ENCODE measurements at places on chromosomes 11 and 22. TPM values are rescaled to one million over a fixed set of nuclear protein-coding genes. Genes with fewer than 3 reads are reported as not detected.

DNA sequence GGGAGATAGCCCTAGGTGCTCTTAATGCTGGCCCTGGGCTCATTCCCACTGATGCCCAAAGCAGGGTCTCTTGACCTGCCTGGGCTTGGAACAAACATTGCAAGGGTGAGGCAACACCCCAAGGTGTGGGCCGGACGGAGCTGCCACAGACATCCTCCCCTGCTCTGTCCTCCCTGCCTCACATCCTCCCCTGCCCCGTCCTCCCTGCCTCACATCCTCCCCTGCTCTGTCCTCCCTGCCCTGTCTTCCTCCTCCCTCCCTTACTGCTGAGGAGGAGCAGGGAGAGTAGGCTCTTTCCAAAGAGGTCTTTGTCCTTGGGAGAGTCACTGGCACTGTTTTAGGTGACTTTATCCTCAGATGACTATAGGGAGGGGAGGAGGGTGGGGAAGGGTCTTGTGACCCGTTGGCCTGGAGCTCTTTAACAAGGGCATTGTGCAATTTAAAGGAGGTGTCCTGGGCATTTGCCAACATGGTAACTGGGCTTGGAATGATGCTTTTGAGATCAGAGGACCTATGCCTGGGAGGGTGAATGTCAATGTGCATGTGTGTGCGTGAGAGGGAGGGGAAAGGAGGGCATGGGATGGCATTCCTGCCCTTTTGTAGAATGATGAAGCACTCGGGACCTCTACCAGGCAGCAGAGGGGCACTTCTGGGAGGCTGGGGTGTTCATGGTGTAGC is 700 bp downstream of the FAM180B start:
- no peak overlapping the region for H3K27ac ChIP-seq
- no peak for DNase-seq
- H3K36me3 ChIP-seq, result peaks cover 28% of the 10 kb centered on the region
- no peak overlapping the region for H3K4me3 ChIP-seq
- no peaks in the 10 kb centered on the region for H3K4me1 ChIP-seq

The GRAP2 gene
- not detected for total RNA-seq

GRCh38 chr11:62926680-62927455 is 5.7 kb upstream of the CHRM1 start:
- DNase-seq, result no peak
- H3K27me3 ChIP-seq, result no peaks in the 10 kb centered on the region
- H3K36me3 ChIP-seq, result no peaks in the 10 kb centered on the region
- H3K27ac ChIP-seq, result no peak overlapping the region
- no peak overlapping the region for H3K4me3 ChIP-seq

DNA sequence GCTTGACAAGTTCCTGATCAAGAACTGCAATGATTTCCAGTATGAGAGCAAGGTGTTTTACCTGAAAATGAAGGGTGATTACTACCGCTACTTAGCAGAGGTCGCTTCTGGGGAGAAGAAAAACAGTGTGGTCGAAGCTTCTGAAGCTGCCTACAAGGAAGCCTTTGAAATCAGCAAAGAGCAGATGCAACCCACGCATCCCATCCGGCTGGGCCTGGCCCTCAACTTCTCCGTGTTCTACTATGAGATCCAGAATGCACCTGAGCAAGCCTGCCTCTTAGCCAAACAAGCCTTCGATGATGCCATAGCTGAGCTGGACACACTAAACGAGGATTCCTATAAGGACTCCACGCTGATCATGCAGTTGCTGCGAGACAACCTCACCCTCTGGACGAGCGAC is 12.0 kb downstream of the YWHAH start:
- peaks cover 6% of the 10 kb centered on the region for H3K4me1 ChIP-seq
- H3K4me3 ChIP-seq, result no peak overlapping the region
- DNase-seq, result no peak
- no peaks in the 10 kb centered on the region for H3K27me3 ChIP-seq
- H3K27ac ChIP-seq, result no peak overlapping the region

DNA sequence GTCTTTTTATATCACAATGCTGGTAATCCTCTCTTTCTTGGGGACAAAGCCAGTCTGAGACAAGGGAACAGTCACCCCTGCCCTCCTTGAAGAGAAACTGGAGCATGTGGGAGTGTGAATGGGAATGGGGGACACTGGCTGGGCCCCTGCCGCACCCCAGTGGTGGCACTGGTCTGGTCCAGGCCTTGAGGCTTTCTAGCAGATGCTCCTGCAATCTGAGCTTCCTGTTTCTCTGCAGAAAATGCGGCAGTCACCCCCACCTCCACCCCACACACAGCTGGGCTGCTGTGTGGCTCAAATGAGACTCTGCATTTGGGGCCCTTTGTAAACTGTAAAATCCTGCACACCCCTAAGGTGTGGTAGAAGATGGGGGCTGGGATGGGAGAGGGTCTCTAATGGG is 6.6 kb upstream of the MARK2 start:
- H3K4me1 ChIP-seq, result no peaks in the 10 kb centered on the region
- H3K27me3 ChIP-seq, result no peaks in the 10 kb centered on the region
- DNase-seq, result no peak

The COMT gene
- total RNA-seq, result 98.6 TPM

DNA sequence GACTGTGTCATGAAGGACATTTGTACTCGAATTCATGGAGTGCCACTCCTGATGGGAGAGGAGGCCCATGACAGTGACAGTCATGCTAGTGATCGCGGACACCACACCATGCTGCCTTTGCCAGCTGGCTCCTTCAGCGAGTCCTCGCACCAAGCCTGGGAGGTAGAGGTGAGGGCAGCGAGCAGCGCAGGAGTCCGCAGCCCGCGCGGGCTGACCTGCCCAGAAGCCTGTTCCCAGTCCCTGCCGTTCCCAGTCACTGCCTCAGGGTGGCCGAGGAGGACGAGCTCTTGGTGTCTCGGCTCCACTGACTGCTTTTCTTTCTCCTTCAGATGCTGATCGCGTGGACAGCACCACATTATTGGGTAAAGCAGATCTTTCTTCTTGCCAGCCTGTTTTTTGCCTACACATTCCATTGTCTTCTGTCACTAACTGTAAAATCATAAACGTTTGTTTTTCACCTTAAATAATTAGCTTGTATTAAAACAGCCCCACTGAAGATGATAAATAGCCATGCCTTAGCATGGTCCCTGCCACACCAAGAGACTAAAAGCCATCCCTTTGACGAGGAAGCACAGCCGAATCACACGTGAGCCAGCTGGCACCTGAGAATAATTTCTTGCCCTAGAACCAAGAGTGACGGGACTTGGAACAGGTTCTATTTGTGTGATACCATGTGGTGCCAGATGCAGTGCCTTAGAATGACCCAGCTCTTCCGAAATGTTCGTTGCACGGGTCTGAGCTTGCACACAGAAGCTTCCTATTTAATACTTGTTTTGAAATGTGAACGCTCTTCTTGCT is 25.5 kb downstream of the FAM118A start:
- no peak overlapping the region for H3K4me3 ChIP-seq
- peaks cover 20% of the 10 kb centered on the region for H3K36me3 ChIP-seq
- no peaks in the 10 kb centered on the region for H3K27me3 ChIP-seq
- no peak for DNase-seq
- H3K27ac ChIP-seq, result no peak overlapping the region

GRCh38 chr22:27851974-27852746 is 50.6 kb upstream of the MN1 start:
- H3K4me1 ChIP-seq, result peaks cover 60% of the 10 kb centered on the region
- no peak overlapping the region for H3K4me3 ChIP-seq
- no peaks in the 10 kb centered on the region for H3K27me3 ChIP-seq
- H3K27ac ChIP-seq, result peak overlapping the region; percentile 85
- peaks cover 51% of the 10 kb centered on the region for H3K36me3 ChIP-seq

DNA sequence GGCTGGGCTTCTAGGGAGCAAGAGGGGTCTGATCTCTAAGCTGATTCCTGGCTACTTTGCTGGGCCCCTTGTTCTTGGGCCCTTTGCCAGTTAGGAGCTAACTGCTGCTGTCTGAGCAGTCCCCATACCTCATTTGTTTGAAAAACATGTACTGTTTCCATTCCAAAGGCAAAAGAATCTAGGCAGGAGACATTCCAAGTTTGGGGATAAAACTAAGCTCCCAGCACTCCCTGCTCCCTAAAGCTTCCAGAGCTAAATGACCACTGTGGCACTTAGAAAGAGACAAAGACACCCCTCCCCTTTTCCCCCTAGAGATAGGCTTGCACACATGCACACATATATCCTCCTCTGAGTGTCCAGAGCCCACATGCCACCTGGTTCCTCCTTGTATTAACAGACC is 22.7 kb upstream of the RRM1 start:
- H3K4me3 ChIP-seq, result no peak overlapping the region
- H3K4me1 ChIP-seq, result peaks cover 12% of the 10 kb centered on the region
- H3K36me3 ChIP-seq, result no peaks in the 10 kb centered on the region

The TP53AIP1 gene
- 2.1 TPM for total RNA-seq

DNA sequence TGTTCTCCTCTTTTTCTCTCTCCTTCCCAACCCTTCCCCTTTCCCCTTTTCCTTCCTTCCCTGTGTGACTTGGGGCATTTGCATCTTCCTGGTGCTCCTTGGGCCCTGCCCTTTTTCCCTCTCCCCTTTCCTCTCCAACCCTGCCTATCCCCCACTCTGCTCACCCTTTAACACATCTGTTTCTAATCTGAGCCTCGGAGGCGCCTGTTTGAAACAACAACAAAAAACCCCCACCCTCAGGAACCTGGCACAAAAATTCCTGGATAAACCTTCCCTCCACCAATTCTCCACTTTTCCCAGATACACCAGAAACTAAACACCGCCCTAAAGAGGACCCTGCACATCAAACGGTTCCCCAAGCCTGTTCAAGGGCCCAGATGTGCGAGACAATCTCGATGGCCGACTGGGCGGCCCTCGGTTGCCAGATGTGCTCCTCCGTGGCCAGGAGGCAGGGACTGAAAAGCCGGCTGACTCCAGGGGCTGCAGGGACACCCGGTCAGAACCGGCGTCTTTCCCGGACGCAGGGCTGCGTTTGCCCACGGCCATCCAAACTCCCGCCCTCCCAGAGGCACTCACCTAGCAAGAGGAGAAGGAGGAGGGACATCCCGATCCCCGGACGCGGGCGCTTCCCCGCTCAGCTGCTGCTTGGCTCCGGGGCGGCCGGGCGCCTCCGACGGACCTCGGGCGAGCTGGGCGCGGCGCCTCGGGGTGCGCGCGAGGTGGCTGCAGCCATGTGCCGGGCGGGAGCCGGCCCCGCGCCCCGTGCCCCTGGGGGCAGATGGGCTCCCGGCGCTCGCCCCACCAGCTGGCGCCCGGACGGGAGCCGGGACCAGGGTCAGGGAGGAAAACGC is 486 bp downstream of the CLMP start:
- H3K27me3 ChIP-seq, result no peaks in the 10 kb centered on the region
- peak overlapping the region; percentile 81 for H3K27ac ChIP-seq
- DNase-seq, result peak; percentile 56
- H3K4me3 ChIP-seq, result peak overlapping the region; percentile 53

The OR52B2 gene
- total RNA-seq, result not detected

The GGT5 gene
- total RNA-seq, result not detected

The MYBPC3 gene
- total RNA-seq, result not detected

- H3K27ac ChIP-seq, result no peak overlapping the region
- no peaks in the 10 kb centered on the region for H3K27me3 ChIP-seq
- DNase-seq, result no peak
- no peaks in the 10 kb centered on the region for H3K4me1 ChIP-seq
Observed at GRCh38 chr22:39389420-39389819, 10.2 kb upstream of the TAB1 start.
